ENCODE measurements at places on chromosomes 16 and 17.

- DNase-seq = no peak
Observed at GRCh38 chr17:39239640-39240314, 14.0 kb upstream of the STAC2 start.

DNA sequence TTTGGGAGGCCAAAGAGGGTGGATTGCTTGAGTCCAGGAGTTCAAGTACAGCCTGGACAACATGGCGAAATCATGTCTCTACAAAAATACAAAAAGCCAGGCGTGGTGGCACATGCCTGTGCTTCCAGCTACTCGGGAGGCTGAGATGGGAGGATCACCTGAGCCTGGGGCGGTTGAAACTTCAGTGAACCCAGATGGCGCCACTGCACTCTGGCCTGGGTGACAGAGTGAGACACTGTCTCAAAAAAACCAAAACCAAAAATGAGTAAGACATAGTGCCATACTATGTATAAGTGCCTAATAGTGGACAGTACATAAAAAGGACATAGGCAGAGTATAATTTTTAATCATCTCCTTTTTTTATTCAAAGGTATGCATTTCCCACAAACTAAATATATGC lies 4.0 kb downstream of the CTC1 start:
- no peak for DNase-seq

GRCh38 chr17:40317345-40317873 lies 8.4 kb downstream of the RARA start:
- no peak for DNase-seq

- no peak for DNase-seq
Observed at GRCh38 chr16:19817875-19818274, 66.8 kb downstream of the GPRC5B start.

DNA sequence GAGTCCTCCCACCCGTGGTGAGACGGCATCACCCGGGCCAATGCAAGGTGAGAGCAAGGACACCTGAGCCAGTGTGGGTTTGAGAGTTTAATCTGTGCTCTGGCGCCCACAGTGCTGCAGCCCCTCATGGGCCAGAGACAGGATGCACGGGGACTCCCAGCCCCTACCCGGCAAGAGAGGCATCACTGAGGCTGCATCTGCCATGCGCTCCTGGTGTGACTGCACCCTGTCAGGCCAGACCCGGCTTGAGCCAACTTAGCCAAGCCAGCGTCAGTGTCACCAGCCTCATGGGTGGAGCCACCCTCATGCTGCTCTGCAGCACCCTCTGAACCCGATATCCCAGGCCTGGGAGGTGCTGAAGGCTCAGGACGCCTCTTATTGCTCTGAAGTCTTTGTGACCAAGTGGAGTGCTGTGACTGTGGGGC lies 1.3 kb upstream of the BRICD5 start:
- no peak for DNase-seq

DNA sequence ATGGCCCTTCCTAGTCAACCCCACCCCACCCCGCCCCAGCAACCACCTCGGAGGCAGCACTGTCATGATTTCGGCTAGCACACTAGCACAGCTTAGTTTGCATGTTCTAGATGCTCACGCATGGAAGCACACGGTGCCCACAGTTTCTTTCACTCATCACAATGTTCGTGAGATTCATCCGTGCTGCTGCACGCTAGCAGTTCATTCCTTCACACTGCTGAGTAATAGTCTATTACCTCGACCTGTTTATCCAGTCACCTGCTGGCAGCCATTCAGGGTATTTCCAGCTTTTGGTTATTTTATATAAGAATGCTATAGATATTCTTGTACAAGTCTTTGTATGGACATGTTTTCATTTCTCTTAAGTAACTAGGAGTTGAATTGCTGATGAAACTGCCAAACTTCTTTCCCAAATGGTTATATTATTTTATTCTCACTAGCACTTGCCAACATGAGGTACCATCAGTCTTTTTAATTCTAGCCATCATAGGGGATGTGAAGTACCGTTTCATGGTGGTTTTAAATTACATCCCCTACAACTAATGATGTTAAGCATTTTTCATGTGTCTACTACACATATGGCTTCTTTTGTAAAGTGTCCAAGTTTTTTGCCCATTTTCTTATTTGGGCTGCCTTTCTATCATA lies 75.7 kb downstream of the CYTH1 start:
- no peak for DNase-seq

- no peak for DNase-seq
Observed at GRCh38 chr16:48234630-48235029, 9.5 kb upstream of the LONP2 start.

DNA sequence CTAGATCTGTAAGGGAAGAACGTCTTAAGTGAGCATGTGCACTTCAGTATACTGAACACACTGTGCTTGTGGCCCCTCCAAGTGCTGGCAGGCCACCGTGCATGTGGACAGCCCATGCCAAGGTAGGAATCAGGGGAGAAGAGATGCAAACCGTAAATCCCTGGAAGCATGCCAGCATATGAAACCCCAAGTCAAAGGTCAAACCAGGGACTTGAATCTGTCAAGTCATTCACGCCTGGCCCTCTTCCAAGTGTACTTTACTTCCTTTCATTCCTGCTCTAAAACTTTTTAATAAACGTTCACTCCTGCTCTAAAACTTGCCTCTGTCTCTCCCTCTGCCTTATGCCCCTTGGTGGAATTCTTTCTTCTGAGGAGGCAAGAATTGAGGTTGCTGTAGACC lies 2.8 kb upstream of the ATXN2L start:
- no peak for DNase-seq

DNA sequence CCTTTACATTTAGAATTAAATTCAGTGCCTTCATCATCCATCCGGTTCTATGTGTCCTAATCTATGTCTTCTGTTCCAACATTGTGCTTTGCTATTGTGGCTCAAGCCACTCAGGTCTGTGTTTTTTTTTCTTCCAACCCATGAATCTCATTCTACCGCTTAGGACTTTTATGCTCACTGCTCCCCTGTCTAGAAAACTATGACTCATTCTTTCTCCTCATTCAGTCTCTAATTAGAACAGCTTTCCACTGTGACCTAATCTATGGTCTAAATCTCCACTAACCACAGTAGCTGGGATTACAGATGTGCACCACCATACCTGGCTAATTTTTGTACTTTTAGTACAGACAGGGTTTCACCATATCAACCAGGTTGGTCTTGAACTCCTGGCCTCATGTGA lies 418.7 kb downstream of the KCNJ2 start:
- no peak for DNase-seq

DNA sequence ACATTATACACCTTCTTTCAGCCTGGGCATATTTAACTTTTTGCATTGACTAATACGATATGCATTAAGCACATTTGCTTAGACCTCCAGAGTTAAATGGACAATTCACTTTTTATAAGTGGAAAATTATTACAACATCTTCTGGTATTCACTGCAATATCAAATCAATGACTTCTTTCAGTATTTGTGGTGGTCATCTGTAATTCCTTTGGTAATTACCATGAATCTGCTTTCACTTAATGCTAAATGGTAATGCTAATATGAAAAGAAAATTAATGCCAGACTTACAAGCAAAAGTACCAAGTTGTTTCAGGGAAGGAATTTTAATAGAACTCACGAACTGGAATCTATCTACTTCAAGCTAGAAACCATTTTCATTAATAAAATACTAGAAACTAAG lies 6.4 kb downstream of the GPATCH8 start:
- no peak for DNase-seq

GRCh38 chr17:55482591-55483389 lies 28.5 kb downstream of the SMIM36 start:
- DNase-seq = no peak

DNA sequence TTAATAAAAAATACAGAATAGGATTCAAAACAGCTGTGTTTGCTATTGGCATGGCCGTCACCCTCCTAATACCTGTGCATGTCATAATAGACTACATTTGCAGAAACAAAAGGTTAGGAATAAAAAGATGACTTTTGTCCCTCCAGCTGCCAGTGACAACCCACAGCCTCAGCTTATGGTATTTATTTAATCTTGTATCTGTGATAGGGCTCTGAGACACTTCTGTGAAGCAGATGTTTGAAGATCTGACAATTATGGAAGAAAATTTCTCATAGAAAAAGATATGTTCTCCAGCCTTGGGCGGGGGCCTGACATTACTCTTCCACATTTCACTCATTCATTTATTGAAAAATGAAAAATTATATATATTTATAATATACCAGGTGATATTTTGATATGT lies 62.2 kb downstream of the PITPNC1 start:
- no peak for DNase-seq

- DNase-seq = no peak
Observed at GRCh38 chr16:48091117-48091516, 64.7 kb downstream of the ABCC12 start.

All from anterior cingulate cortex (tissue), 58 donors.